ENCODE measurements at places on chromosomes 1 and 21.
A peak's percentile ranks its signal among the peaks of the same experiment; 100 is the strongest.

DNA sequence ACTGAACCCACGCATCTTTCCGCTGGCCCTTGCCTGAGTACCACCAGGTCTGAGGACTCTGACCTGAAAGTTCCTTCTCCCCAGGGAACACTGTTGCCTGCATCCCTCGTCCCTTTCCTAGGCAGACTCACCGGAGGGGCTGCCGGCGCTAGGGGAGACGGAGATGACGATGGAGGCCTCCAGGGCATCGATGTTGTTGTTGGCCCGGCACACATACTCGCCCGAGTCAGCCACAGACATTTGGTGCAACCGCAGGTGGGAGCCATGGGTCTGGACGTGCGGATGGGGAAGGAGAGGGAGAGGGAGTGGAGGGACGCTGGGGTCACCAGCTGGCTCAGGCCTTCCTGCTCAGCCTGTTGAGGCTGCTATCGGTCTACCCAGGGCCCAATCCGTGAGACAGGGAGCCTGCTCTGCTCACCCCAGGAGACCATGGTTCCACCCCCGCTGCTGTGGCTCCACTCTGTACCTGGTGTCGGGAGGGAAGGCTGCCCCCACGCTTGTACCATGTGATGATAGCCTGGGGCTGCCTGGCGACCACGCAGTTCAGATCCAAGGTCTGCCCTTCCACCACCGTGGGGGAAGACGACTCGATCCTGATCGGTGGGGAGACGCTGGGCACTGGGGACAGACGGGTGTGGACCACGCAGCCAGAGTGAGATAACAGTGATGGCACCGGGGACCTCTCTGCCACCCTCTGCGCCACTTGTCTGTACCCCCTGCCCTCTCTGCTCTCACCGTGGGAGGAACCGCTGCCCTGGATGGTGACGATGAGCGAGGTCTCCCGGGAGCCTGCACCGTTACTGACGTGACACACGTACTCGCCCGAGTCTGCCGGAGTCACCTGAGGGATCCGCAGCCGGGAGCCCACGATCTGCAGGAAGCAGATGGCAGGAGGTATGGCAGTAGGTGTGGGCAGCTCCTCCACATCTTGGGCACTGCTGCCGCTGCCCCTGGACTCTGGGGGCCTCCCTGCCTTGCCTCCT is 35.4 kb downstream of the LDLRAD2 start:
- DNase-seq: no peak

GRCh38 chr1:176434234-176434633 is 28.7 kb upstream of the PAPPA2 start:
- no peak for DNase-seq

GRCh38 chr1:229158341-229158921 is 112.5 kb upstream of the RAB4A start:
- no peak for DNase-seq

DNA sequence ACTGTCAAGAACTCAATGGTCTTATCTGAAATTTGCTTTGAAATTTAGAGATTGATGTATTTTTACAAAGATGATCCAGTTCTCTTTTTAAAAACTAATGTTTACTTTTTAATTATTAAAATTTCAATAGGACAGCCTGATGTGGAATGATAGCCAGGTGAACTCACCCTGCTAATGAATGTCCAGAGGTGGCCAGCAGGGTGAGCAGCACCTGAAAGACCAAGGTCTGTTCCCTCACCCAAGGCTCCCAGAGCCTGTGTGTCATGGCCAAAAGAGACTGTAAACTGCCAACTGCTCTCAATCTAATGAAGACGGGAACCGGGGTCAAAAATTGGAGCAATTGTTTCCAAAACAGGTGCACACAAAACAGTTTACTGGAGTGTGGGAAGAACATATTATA is 340.4 kb downstream of the DISC1 start:
- no peak for DNase-seq

- DNase-seq: no peak
These were observed 195.0 kb upstream of the RGS18 start for GRCh38 chr1:191963286-191963685.

GRCh38 chr21:34967509-34968289 is 81.4 kb downstream of the RUNX1 start:
- no peak for DNase-seq

- DNase-seq: no peak
These were observed 652.4 kb downstream of the PLPP3 start for GRCh38 chr1:55926906-55927471.

DNA sequence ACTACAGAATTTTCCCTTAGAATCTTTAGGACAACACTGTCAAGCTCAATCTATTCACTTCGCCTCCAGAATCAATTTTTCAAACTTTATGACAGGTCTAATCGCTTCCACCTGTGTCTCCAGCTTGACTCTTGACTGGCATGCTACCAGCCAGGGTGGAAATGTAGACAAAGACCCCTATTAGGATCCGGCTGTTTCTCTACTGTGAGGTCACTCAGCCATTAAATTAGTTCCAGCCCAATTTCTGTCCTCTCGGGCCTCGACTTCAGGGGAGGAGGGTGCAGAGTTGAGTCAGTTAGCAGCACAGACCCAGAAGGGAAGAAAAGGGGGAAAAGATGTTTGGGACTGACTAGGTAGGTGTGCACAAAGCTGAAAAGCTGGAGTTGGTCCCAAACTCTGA is 78.5 kb downstream of the HLCS start:
- DNase-seq: no peak

GRCh38 chr1:95994643-95995042 is 726.9 kb upstream of the PTBP2 start:
- no peak for DNase-seq

DNA sequence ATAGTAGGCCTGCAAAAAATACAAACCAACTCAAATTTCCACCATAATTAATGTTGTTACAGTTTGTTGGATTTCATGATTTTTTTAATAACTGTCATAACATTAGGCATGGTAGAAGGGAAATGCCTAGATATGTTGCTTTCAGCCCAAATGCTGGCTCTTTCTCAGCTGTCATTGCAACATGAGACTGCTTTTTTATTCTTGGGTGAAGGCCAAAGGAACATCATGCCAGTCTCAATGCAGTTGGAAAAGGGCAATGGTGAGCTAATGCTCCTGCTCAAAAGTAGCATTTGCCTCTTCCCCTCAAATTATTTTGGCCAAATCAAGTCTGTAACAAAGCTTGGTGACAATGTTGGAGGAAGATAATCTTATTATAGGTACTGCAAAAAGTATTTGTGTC is 877.7 kb upstream of the PRMT6 start:
- no peak for DNase-seq

DNA sequence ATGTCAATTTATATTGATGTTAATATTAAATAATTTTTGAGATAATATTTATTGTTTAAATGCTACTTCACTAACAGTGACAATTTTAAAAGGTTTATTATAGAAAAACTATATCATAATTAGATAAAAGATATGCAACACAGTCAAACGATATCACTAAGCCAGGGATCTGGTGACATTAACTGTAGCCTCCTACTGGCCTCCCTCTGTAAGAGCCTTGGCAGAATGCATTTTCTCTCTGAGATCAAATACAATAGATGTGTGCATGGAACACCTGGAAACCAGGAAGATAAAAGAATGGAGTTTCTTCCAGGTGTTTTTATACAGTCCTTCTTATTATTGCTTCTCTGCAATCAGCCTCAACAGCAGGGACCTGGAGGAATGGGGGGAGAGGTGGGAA is 1762.1 kb downstream of the BRINP3 start:
- DNase-seq: peak; percentile 11

GRCh38 chr1:167860231-167860923 is 53.6 kb downstream of the ADCY10 start:
- DNase-seq: no peak

DNA sequence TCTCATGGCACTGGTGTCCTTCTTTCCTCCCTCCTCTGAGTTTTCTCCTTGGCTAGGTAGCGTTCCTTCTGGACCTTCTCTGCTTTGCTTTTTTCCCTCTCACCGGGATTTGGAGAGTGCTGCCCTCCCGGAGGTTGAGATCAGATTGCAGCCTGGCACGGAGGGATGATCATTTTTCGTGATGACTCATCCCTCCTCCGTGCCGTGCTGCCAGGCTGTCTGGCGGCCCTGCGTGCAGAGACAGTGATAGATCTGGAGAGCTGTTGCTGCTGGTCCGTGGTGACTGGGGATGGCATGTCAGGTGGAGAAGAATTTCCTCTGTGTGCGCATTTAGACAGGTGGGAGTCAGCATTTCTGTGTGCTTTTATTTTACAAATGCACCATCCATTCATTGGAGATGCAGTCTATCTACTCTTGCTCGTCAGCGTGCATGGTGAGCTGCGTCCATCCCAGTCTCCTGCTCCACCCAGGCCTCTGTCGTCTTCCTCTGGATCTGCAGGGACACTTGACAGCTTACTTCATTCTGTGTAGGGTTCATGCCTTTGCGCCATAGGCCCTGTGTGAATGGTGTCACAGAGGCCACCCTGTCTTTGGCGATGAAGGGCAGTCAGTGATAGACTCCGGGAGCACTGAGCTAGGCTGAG is 104.4 kb downstream of the PCBP3 start:
- DNase-seq: peak; percentile 2

DNA sequence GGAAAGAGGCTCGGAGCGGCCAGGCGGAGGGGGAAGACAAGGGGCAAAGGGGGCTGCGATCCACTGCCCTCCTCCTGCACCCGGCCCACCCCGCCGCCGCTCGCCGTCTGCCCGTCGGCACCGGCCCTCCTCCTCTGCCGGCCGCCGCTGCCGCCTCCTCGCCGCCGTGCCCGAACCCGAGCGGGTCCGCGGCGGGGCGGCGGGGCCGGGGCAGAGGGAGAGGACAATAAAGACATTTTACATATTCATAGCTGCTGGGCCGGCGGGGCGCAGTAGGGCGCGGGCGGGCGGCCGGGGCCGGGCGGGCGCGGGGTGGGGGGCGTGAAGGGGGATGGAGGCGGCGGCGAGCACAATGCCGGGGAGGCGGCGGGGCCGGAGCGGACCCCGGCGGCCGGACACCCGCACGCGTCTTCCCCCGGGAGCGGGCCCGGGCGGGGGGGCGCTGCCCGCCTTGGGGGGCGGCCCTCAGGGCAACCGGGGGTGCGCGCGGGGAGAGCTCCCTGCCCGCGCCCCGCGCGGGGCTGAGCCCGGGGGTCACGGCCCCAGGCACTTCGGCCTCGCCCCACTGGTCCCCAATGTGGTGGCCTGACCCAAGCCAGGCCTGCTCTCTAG is 546 bp downstream of the POU2F1 start:
- no peak for DNase-seq

GRCh38 chr1:36322041-36322785 is 1.2 kb downstream of the EVA1B start:
- no peak for DNase-seq

DNA sequence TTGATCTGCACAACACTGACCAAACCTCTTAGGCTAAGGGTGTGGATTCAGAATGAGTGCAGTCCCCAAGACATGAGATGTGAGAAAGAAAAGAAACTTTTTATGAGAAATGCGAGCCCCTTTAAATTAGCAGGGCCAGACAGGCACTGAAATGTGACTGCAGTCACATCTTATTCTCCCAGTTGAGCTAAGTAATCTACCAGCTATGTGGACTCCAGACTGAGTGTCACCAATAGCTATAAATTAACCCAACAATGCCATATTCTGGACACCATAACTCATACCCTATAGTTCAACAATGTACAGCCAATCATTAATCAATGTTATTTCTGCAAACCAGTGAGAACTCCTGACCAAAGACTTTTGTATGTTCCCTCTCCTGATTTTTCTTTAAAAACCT is 153.2 kb downstream of the COQ8A start:
- DNase-seq: no peak

DNA sequence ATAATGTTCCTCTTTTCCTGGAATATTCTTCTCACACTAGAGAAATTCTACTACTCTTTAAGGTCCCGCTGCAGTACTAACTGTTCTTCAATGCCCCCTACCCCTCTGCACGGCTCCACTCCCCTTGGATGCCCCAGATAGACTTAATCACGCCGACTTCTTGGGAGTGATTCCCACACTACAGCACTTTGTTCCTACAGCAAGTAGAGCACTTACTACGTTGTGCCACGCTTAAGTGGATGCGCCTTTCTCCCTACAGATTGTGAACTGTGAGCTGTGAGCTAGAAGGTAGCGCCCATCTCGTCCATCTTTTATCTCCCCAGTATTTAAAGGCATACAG is 2.2 kb downstream of the ZNF436 start:
- no peak for DNase-seq

GRCh38 chr1:6023346-6023745 is 22.3 kb upstream of the KCNAB2 start:
- DNase-seq: no peak

- DNase-seq: no peak
These were observed at the start of gene ECM1 for GRCh38 chr1:150507912-150508864. Gene ECM1, plus strand, starts transcription at chr1:150508109. Its CDS starts 101 bp downstream, at chr1:150508210.

DNA sequence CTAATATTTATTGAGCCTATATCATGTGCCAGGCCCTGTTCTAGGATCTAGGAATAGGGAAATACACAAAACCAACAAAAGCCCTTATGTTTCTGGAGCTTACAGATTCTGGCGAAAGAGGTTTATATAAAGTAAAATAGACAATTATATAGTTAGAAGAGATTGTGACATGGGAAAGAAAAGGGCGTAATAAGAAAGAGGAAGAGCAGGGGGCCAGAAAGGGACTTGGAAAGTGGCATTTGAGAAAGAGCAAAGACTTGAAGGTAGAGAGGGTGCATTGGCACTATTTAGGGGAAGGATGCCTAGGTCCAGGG is 322.5 kb upstream of the FAM78B start:
- no peak for DNase-seq

DNA sequence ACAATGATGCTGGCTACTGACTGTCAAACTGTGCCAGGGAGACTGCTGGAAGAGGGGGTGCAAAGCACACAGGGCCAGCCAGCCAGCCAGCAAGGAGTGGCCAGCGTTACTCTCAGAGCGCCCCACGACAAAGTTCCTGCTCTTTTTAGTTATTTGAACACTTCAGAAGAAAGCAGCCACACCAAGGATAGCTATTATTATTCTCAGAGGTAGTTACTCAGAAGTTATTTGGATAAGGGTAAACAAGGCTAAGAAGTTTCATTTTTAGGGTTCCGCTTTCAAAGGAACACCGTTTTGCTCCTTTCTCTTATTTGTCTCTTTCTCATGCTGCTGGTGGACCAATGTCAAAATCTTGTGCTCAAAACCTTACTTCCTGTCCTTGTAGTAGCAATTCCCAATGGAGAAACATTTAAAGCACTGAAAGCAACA is 59.9 kb downstream of the VANGL2 start:
- DNase-seq: no peak

DNA sequence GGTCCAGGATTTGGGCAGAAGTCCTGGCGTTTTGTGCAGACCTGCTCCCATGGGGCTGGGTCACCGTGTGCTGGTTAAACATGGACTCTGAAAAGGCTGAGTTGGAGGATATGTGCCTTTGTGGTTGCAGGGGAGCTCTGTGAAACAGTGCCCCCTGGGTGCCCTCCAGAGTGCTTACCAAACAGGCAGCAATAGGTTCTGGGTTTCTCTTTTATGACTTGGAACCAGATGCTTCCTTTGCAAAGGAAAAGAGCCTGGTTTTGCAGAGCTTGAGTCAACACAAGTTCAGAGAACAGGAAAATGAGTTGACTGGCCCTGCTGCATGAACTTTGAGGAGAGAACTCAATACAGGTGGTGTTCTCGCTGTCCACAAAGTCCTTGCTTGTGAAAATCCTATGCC is 288.9 kb downstream of the TM2D1 start:
- DNase-seq: no peak

GRCh38 chr1:204258213-204259115 is 44.7 kb upstream of the GOLT1A start:
- peak; percentile 4 for DNase-seq
